ENCODE measurements at places on chromosomes 4 and X. TPM values are rescaled to one million over a fixed set of nuclear protein-coding genes. Genes with fewer than 3 reads are reported as not detected.

Gene CSAG2
- total RNA-seq: not detected

Gene ARHGEF6
- total RNA-seq: 11.6 TPM

Gene FOXP3
- total RNA-seq: not detected

Gene SHROOM4
- total RNA-seq: 0.28 TPM

Gene NELFA
- total RNA-seq: 11.6 TPM

Gene VEGFC
- 19.3 TPM for total RNA-seq
